Amygdala (tissue), 56 donors: ENCODE measurements at places on chromosomes 12 and 14.

GRCh38 chr14:67856827-67857226 lies 37.2 kb downstream of the RAD51B start:
- no peak for DNase-seq

DNA sequence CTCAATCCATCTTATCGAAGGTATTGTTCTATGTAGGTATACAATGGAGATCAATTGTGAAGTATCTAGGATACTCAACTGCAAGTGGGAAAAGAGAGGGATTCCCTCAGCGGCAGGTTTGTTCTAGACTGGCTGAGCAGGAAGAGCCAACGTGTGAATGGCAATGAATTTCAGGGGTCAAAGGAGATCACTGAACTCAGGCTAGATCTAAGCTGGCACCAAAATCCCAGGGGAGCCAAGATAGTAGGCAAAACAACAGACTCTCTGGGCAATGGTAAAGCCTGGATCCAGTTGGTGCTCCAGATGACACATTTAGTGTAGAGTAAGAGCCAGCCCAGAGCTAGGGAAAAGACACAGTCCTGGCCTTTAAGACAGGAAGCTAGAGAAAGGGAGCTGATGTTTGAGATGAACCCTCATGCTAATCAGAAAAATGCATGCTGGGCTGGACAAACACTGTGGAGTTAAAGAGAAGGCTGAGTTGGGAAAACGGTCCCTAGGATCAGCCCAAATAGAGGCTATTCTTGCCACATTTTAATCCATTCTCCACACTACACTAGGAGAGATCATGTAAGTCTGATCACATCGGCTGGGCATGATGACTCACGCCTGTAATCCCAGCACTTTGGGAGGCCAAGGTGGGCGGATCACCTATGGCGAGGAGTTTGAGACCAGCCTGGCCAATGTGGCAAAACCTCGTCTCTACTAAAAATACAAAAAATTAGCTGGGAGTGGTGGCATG lies 45.6 kb downstream of the EFCAB11 start:
- no peak for DNase-seq

- no peak for DNase-seq
These were observed 152.9 kb downstream of the ZFP36L1 start for GRCh38 chr14:68639758-68640574.

- DNase-seq = no peak
These were observed 11.6 kb upstream of the KRT77 start for GRCh38 chr12:52714887-52715281.

- no peak for DNase-seq
These were observed 37.6 kb downstream of the TMEM116 start for GRCh38 chr12:111975161-111975931.

- no peak for DNase-seq
These were observed 75.9 kb downstream of the TNFAIP2 start for GRCh38 chr14:103199124-103199523.

DNA sequence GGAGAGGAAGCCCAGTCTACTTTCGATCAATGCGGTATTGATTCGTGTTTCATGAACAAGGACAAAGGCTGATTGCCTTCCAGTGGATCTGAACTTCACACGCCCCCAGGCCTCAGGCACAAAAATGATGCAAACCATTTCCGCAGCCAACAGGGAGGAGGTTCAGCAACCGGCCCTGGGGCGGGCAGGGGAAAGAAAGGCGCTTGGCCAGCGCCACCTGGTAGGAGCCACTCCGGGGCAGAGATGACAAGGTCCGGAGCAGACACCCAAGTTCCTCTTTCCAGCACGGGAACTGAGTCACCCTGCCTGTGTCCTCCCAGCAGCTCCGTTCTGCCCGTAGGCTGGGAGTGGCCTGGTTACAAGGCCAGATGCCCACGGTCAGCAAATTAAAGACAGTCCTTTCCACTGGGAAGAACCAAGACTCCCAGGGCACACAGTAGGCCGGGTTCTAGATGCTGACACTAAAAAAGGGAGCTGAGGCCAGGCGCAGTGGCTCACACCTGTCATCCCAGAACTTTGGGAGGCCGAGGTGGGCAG lies 136.3 kb downstream of the SCARB1 start:
- peak; percentile 72 for DNase-seq

DNA sequence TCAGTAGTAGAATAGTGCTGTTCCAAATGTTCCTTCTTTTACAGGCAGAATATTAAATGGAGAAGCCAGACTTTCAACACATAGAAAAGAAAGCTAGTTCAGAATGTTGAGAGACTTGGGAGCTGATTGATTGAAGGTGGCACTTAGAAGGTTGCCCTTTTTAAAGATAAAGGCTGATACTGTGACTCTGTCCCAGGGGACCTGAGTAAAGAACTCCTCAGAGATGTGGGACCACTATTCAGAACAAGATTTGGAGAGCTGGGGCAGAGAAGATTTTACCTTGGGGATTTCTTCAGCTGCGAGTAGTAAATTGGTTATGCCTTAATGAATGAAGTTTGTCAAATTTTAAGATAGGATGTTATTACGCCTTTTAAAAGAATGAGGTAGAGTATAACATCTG lies 21.4 kb upstream of the BTG1 start:
- DNase-seq = no peak

- no peak for DNase-seq
These were observed 131.4 kb downstream of the LMNTD1 start for GRCh38 chr12:25421651-25422167.

DNA sequence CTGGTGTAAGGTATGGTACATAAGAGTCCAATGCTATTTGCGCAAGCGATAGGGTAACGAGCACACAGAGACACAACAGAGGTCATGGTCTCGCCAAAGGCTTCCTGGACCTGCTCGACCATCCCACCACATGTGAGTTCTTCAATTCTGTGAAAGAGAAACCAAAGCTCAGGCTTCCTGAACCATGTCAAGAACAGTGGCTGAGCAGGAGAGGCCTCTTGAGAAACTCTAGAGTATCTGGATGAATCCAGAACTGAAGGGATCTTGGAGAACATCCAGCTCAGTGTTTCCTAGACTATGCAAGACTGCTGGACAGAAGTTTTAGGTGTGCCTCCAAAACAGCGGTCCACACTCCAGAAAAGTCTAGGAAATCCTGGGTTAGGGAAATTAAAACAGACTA lies 114.5 kb downstream of the TRAFD1 start:
- DNase-seq = no peak

DNA sequence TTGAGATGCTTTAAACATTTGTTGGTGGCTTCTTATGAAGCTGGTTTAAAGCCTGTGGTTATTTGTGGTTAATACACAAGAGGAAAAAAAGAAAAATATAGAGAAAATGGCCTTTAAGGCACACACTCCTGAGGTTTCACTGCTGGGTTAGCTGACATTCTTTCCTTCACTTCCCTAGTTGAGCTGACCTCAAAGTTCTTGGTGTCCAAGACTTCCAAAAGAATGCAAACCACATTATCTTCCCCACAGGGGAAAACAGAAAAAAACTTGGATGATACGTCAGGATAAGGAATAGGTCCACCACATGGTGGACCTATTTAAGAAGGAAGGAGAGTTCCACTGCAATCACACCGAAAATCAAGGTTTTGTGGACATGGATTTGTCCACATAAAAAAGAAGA lies 94.3 kb downstream of the SLC25A21 start:
- DNase-seq = no peak

GRCh38 chr12:27896419-27896990 lies 76.0 kb downstream of the PTHLH start:
- DNase-seq = no peak

GRCh38 chr14:56797569-56798446 lies 12.5 kb downstream of the OTX2 start:
- no peak for DNase-seq

GRCh38 chr12:45270951-45271350 lies 55.1 kb downstream of the ANO6 start:
- DNase-seq = no peak

DNA sequence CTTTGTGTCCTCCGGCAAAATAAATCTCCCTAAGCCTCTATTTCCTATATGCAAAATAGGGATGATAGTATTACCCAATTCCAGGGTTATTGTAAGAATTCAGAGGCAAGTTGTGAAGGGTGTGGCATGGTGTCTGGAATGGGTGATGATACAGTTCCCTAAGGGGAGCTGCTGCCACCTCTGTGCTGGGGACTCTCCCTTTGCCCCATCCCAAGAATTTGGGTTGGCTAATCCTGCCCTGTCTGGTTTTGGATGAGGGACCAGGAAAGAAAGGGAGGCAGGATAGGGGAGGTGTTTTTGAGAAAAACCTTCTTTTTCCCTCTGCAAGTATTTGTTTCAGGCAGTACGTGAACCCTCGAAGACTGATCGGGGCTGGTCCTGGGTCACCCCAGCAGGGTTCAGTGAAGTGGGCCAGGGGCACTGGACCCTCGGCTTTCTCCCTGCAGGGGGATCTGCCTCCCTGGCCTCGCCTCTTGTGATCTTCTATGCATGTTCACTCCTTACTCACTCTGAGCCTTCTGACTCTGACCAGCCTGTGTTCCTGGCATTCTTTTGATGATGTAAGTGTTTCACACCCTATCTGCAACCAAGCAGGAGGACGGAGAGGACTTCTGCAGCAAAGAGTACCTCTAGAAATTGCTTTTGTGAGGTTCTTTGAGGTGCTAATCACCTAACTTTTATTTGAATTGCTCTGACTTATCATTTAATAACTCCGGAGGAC lies 60.8 kb downstream of the RASSF3 start:
- DNase-seq = no peak

DNA sequence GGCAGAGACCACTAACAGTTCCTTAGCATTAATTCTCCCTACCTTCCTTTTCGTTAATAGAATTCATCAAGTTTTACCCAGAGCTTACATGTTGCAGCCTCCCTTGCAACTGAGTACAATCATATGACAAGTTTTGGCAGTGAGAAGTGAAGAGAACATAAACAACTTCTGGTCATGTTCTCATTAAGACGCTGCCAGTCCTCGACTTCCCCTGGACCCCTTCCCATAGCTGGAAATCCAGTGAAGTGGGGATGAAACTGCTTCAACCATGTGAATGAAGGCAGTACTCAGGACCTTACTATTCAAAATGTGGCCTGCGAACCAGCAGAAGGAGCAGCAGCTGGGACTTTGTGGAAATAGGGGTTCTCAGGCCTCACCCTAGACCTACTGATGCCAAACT lies 133.9 kb downstream of the SPTSSA start:
- DNase-seq = no peak

DNA sequence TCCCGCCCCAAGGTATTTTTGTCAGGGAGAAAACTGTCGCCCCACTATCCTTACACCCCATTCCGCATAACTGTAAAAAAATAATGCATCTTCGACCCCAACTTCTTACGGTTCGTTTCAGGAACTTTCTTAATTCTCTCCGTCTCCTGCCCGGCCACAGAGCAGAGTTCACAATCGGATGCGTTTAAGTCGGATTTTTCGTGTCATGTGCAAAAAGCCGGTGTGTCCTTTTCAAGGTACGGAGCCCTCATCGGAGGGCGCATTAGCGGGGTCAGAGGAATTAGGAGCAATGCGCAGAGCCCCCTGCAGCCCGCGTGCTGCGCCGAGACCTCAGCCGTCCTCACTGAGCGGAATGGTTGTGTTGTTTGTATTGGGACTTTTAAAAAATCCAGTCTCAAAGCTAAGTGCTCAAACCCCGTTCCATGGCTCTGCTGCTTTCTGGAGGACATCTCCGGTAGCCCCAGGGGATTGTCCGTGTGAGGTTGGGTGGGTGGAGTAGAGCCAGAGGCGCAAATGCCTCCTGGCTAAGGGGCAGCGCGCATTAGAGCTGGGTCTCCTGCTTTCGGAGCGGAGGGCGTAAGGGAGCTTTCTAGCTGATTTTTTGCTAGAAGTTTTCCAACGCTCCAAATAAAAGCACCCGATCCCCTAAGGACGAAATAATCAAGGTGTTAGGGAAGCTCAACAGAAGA lies 3.9 kb upstream of the GSC start:
- DNase-seq = no peak

GRCh38 chr14:76961631-76962302 lies 66.7 kb downstream of the IRF2BPL start:
- DNase-seq = peak; percentile 18

DNA sequence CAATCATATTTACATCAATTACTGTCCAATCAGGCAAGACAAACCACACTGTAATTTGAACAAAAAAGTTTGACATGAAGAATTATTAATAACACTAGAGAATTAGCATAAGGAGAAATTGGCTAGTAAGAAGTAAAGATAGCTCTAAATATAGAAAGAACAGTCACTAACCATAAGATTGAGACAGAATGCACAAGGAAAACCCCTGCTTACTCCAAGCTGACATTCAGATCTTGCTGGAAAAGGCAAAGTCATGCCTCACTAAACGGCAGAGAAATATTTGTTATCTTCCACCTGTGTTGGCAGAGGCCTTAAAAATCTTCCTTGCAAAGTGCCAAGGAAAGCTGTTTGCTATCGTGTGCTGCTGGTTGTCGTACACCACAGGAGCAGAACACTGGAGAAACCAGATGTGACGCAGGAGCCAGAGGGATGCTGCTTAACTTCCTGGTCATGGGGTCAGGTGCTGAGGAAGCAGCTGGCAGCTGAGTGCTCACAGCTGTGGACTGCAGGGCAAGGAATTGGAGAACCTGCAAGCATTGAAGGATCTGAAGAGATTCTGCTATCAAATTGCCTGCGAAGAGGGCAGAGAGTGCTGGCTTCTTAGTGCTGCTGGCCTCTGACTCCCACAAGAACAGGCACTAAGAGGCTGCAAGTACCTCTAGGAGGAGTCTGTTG lies 1323.3 kb downstream of the LRFN5 start:
- DNase-seq = no peak

DNA sequence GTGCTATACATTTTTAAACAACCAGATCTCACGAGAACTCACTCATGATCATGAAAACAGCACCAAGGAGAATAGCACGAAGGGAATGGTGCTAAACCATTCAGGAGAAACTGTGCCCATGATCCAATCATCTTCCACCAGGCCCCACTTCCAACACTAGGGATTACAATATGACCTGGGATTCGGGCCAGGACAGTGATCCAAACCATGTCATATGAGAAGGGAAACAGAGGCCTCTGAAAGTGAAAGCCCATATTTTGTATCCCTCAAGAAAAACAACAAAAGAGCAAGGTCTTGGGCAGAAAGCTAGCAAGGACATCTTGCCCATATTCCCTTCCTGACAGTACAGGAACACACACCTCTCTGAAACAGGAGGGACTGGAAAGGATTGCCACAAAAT lies 163.9 kb upstream of the VASH1 start:
- DNase-seq = no peak

- DNase-seq = no peak
These were observed 620.7 kb downstream of the AACS start for GRCh38 chr12:125685915-125686314.

DNA sequence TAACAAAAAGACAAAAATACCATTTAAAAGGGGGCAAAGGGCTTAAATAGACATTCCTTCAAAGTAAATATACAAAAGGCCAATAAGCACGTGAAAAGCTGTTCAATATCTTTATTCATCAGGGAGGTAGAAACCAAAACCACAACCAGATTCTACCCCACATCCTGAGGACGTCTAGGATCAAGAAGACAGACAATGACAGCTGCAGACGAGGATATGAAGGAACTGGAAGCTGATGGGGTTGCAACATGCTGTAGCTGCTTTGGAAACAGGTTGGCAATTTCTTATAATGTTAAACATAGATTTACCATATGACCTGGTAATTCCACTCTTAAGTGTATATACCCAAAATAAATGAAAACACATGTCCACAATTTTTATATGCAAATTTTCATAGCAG lies 85.1 kb upstream of the C14orf180 start:
- no peak for DNase-seq

- DNase-seq = no peak
These were observed 1446.2 kb downstream of the LRFN5 start for GRCh38 chr14:43052897-43053296.
